ENCODE measurements at places on chromosomes 12 and 14. TPM values are rescaled to one million over a fixed set of nuclear protein-coding genes. Genes with fewer than 3 reads are reported as not detected.

LRRK2 gene
- total RNA-seq, result 4.8 TPM

FOXN4 gene
- total RNA-seq, result not detected

MUCL1 gene
- not detected for total RNA-seq

SDR9C7 gene
- total RNA-seq, result not detected

OAS2 gene
- total RNA-seq, result 7.0 TPM

RGS6 gene
- total RNA-seq, result not detected

PRB2 gene
- total RNA-seq, result not detected

PPP4R4 gene
- 0.37 TPM for total RNA-seq

AKAP6 gene
- 25.0 TPM for total RNA-seq

SRRM4 gene
- not detected for total RNA-seq

PRH2 gene
- total RNA-seq, result not detected

ESRRB gene
- not detected for total RNA-seq

ITGA5 gene
- 524 TPM for total RNA-seq

NGB gene
- total RNA-seq, result not detected

ING4 gene
- 21.7 TPM for total RNA-seq

OTX2 gene
- total RNA-seq, result not detected

KRT6C gene
- not detected for total RNA-seq

ARHGEF25 gene
- 4.0 TPM for total RNA-seq

GALNT8 gene
- 0.39 TPM for total RNA-seq
